ENCODE measurements at places on chromosomes 16 and 17.
A peak's percentile ranks its signal among the peaks of the same experiment; 100 is the strongest.

DNA sequence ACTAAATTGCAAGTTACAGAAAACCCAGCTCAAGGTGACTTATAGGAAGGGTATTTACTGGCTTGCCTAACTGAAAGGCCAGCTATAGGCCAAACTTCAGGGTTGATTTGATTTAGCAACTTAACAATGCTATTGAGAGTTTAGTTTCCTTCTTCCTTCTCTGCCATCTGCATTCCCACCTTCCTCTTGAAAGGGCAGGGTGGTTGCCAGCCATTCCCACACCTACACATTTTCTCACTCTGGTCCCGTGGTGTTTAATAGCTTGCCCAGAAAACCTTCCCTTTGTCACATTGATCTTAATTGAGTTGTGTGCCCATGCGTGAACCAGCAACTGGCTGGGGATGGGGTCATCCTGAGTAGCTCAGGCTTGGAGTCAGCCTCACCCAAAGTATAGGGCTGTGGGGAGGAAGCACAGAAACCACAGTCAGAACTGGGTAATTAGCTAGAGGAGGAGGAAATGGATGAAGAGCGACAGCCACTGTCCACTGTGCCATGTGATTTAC lies 194.7 kb downstream of the SPECC1 start:
- DNase-seq: peak; percentile 6

DNA sequence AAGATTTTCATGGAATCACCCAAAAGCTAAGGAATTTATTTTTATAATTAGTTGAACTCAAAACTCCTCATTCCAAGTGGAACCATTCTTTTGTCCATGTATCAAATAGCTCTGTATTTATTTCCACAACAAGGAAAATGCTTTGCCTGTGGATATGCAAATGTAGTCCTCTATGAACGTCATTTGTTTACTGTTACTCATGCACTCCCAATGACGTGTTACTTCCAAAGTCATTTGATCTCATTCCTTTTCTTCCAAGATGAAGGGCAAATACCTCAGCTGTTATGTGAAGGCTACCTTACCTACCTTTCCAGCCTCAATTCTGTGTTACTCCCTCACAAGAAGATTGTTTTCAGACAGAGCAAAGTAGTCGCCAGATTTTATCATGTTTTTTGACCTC lies 83.7 kb downstream of the ITFG1 start:
- peak; percentile 24 for DNase-seq

GRCh38 chr17:29949696-29950095 lies 8.3 kb downstream of the EFCAB5 start:
- no peak for DNase-seq

- DNase-seq: peak; percentile 74
Observed at GRCh38 chr17:56592487-56593085, 913 bp upstream of the NOG start.

- DNase-seq: no peak
Observed at GRCh38 chr16:49459953-49460735, 86.5 kb downstream of the C16orf78 start.

DNA sequence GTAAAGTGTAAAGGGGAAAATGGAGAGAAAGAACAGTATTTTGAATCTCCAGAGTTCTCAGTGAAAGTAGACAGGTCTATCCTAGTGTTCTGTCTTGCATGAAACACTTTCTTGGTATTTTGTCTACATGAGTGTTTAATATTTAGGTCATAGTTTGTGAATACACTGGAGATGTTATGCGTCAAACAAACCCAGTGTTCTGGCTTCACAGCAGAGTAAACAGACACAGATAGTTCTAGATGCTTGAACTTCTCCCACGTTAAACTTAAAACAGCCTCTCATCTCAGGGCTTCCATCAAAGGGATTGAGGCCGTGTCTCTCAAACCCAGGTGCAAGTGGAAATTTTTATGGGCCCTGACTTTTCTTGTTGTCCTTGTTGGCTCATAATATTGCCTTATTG lies 48.3 kb downstream of the RBFOX1 start:
- no peak for DNase-seq

DNA sequence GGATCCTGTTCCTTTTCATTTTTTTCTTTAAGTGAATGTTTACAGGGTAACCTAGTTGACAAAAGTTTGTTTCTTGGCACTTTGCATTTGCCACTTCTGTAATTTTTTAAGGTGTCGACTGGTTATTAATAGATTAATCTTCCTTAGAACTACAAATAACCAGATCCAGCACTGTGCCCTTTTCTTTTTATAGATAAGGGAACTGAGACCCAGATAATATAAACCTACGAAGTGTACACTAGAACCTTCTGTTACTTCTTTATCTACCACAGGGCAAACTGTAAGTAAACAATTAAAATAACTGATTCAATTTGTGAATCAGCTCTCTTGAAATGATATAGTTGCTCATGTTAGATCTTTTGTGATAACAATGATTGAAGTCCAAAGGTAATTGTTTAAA lies 55.4 kb downstream of the NLK start:
- no peak for DNase-seq

DNA sequence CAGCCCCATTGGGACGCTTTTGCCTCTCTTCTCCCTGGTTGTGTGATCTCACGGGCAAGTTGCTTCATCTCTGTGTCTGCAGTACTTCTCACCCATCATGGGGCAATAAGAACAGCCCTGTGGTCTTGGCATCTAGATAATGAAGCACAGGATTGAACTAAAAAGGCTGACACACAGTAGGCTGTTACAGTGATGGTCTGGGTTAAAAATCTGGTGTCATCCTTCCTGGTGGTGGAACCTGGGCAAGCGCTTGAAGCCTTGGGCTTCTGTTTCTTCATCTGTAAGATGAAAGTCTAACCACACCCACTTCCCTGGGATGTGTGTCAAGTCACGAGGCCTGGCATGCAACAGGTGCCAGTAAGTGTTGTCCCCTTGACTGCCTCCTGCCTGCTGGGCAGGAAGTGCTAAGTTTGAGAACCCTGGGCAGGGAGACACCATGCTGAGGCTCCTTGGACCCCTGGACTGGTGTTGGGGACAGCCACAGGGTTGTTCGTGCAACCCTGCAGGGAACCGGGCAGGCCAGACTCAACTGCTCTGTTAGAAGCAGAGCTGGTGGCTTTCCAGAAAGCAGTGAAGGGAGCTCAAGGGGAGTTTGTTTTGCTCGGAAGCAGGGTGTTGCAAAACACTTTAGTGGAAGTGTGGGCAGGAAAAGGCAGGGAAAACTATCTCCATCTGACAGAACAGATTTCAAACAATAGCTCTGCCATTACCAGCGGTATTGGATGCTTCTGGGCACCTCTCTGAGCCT lies 5.9 kb upstream of the MAP2K3 start:
- no peak for DNase-seq

GRCh38 chr17:4548721-4549531 lies 6.3 kb downstream of the MYBBP1A start:
- no peak for DNase-seq

- DNase-seq: no peak
Observed at GRCh38 chr17:80270104-80270503, 9.5 kb downstream of the RNF213 start.

DNA sequence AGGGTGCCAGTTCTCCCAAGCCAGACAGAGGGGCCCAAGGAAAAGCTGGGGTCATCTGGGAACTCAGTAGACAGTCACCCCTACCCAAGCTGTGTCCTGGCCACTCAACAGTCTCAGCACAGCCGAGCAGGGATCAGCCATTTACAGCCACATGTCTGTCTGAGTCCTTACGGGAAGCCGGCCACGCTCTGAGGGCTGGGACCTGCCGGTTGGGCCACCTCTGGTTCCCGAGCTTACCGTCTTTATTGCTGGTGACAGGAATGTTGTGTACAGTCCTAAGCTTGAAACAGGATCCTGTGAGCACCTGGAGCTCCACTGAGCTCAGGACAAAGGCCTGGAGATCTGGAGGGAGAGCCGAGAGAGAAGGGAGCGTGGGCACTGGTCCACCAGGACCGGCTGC lies 59.8 kb downstream of the TIMM22 start:
- DNase-seq: no peak

GRCh38 chr16:89770367-89770766 lies 46.1 kb downstream of the FANCA start:
- DNase-seq: no peak

DNA sequence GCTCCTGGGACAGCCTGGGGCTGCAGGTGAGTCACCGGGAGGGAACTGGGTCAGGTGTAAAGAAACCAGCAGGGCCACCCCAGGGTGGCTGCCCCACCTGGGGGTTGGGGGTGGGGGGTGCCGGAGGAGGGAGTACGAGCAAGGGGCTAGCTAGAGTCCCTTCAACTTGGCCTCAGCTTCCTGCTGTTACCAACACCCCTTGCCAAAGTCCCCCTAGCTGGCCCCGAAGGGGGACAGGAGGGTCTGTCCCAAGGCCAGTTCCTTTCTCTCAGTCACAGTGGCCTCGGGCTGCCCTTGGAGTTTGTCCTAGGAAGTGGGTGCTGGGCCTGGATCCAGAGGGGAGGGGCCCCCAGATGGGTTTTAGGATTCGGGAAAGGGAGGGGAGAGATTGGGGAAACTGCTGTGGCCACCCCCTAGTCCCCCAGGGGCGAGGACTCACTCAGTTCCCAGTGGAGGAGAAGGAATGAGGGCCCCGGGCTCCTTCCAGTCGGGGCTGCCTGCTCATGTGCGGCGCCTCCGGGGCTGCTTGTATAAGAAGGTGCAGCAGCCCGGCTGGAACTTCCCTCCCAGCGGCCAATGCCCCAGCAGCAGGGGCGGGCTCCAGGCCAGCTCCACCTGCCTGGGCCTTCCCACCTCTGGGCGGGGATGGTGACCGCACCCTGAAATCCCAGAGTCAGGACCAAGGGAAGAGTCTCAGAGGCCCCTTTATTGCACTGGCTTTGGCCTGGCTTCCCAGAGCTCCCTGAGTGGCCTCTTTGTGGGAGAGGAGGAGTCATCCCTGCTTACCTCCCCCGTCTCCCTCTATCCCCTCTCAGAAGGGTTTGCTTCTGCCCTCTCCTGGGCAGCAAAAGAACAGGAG lies 7.3 kb downstream of the ARHGAP27 start:
- DNase-seq: peak; percentile 52

- peak; percentile 72 for DNase-seq
Observed at GRCh38 chr17:50272711-50273653, 1.3 kb upstream of the TMEM92 start.

DNA sequence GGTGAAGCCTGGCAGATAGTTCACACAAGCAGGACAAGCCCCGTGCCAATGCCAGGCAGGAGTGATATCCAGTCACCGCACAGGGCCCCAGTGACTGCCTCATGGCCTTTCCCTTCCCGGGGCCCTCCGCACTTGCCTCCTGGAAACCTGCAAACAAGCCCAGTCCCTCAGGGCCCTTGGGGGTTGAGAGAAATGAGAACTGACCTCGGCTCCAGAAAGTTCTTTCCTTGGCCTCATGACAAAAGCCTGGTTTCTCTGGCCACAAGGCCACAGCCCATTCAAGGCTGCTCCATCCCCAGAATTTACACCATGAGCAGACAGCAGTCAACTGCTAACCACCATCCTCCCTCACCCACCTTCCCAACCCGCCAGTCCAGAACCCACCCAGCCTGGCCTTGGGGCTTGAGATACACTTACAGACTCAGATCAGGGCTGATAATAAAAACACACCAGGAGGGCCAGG lies 77.6 kb downstream of the CCDC182 start:
- DNase-seq: no peak

GRCh38 chr16:77295896-77296295 lies 96.7 kb downstream of the SYCE1L start:
- no peak for DNase-seq

GRCh38 chr17:57562184-57562698 lies 182.9 kb downstream of the CCDC182 start:
- no peak for DNase-seq

DNA sequence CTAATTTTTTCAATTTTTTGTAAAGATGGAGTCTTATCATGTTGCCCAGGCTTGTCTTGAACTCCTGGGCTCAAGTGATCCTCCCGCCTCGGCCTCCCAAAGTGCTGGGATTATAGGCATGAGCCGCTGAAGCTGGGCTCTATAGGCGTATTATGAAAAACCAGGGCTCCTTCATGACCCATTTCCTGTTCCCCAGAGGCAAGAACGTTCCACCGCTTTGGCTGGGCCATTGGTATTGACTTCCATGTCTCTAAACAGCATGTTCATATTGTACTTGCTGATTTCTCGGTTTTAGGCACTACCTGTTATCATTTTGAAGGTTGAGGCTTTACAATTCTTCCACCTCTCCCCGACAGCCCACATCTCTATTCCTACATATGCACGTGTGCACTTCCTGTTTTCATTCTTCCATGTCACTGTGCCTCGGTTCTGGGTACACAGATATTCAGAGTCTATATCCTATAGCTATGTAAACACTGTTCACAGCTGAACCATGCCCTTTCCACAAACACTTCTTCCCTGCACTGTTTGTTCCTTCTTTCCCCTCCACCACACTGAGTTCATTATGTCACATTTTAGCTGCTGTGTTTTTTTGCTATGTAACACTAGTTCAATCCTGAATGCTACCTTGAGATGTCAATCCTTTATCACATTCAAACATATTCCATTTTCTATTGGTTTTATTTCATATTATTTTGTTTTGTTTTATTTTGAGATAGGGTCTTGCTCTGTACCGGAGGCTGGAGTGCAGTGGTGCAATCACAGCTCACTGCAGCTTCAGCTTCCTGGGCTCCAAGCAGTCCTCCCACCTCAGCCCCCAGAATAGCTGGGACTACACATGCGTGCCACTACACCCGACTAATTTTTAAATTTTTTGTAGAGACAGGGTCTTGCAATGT lies 16.8 kb upstream of the MAPK3 start:
- DNase-seq: no peak

- DNase-seq: no peak
Observed at GRCh38 chr17:74623693-74624093, at the start of gene CD300E. CD300E (minus strand) TSS chr17:74623738; CDS start chr17:74623621, 117 bp downstream.

- peak; percentile 77 for DNase-seq
Observed at GRCh38 chr17:67431249-67432015, 54.4 kb downstream of the PITPNC1 start.
